Mammary microvascular endothelial cell (primary cell): ENCODE measurements at places on chromosomes 2 and 18. TPM values are rescaled to one million over a fixed set of nuclear protein-coding genes. Genes with fewer than 3 reads are reported as not detected.

The POTEC gene
- not detected in 2 replicates for total RNA-seq

The LIMS1 gene
- 85.3 and 89.7 TPM in 2 replicates for total RNA-seq

The PRSS56 gene
- total RNA-seq, result not detected in 2 replicates

The OSR1 gene
- 0.40 TPM in 1 of 2 replicates, not detected in the other for total RNA-seq

The LYPD6B gene
- total RNA-seq, result not detected in 2 replicates

The SLC9A4 gene
- not detected in 2 replicates for total RNA-seq

The SIX3 gene
- not detected in 2 replicates for total RNA-seq
